Hematopoietic multipotent progenitor cell treated with erythropoietin and hydrocortisone succinate and interleukin-3 and kit ligand, for 15 days (in vitro differentiated cells): ENCODE measurements at places on chromosomes 16 and 17.

GRCh38 chr17:76178124-76178523 is 37.1 kb upstream of the FOXJ1 start:
- no peak for DNase-seq

GRCh38 chr16:65845466-65846209 is 520.9 kb upstream of the CDH5 start:
- no peak for DNase-seq

DNA sequence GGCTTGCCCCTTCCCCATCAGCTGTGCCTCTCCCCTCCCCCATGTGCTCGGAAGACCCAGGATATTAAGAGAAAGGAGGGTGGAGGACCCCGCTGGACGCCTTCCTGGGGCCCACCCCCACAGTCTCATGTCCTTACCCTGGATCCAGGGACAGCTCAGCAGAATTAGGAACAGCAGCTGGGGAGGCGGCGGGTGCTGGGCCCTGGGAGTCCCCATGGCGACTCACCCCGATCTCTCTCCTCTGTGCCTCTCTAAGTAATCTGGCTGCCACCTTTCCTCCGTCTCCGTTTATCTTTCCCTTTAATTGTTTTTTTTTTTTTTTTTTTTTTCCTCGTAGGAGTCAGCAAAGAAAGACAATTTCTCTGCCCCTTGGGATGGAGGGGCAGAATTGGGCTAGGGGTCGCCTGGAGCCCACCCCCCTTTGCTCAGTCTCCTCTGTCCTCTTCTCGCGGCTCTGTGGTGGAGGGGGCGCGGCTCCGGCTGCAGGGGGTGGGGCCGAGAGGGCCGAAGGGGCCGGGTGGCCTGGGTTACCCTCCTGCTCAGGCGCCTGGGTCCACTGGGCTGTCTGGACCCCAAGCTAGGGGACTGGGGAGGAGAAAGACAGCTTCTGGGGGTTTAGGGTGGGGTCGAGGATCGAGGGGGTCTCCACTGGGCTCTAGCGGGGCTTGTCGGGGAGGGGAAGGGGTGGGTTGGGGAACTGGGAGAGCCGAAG is 390 bp downstream of the SEZ6L2 start:
- DNase-seq = no peak

DNA sequence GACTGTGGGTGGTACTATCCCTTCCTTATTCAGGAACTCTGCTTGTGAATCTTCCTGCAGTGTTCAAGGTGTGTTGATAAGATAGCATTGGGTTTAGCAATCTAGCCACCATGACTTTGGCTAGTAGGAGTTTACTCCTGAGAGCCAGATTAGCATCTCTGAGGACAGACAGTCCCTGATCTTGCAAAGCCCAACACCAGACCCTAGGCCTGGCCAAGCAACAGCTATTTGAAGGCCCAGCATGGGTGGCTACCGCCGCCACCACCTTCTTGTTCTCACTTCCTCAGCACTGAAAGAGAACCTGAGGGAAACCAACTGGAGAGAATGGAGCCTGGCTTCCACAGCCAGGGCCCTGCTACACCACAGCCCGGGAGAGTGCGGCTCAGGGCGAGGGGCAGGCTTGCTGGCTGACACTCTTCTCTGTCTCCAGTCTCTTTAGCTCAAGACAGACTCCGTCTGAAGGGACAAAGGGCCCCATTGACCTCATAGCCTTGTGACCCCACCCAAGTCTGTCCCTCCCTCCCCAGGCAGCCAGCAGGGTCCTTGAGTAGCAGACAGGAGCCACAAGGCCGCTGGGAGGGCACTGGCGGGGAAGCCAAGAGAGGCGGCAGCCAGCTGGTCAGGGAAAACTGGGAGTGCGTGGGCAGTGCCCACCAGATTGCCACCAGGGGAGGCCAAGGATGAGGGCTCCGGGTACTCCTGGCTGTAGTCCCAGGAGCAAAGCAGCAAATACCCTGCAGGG is 10.9 kb upstream of the ARHGAP23 start:
- no peak for DNase-seq

DNA sequence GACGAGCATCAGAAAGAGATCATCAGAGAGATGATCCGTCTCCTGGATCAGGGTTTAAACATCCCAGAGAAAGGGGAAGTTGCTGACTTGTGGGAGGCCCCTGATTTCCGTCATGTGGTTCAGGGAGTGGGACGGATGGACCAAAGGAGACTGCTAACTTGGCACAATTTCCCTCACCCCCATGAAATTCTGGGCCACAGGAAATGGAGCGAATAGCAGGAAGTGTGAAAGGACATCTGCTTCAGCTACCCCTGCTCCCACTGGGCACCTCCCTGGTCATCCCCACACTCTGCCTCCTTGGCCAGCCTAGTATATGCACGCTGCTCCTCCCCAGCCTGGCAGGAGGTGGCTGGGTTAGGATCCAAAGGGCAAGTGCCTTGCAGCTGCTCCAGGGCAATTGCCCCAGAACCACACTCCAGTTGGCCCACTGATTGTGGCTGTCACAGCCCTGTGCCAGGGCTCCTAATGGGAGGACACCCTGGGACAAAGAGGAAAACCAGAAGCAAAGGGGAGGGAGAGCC is 1.3 kb downstream of the ARRB2 start:
- DNase-seq = no peak

DNA sequence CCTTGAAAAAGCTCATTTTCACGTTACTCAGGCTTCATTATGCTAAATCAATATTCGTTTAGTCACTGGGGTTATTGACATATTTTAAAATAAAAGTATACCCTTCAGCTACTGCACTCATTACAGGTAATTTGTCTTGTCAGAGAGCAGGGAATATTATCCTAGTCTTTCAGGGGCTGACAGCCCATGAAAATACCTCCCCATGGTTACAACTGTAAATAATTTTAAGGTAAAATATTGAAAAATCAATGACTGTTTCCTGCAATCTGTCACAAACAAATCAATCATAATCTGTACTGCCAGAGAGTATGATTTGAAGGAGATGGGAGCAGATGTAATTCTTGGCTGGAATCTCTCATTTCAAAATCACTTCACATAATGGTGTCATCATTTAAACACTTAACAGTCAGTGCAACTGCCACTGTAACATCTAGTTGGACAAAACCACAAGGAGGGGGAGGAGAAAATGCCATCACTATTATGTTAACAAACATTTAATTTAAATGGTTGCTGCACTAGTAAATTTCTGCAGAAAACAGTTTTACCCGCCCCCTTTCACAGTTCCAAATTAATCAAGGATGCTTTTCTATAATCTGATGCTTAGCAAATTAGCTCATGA is 9.3 kb upstream of the IRX5 start:
- no peak for DNase-seq

DNA sequence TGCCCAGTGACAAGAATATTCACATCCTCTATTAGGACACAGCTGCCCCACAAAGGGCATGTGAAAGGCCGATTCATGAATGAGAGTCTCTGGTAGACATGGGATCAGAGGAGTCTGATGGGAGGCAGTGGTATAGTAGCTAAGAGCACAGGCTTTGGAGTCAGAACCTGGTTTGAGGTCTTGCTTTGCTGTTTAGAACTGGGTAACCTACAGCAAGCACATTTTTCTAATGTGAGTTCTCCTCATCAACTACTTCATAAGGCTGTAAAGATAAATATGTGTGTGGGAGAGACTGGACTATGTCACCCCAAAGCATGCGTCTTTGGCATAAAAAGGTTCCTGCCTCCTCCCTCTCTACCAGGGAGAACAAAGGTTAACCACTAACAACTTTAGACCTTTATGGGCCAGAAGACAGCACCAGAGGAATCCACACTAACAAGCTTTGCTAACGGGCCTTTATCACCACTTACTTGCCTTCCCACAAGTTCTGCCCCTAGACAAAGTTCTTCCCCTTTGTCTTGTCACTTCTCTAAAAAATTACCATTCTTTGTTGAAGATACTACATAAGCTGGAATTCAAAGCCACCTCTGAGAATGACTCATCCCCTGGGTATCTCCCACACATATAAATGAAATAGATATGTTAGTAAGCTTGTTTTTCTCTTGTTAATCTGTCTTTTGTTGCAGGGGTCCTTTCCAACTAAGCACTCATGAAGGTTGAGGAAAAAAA is 21.1 kb downstream of the CDR2 start:
- DNase-seq = no peak

- no peak for DNase-seq
Observed at GRCh38 chr17:82627405-82627804, 20.8 kb downstream of the WDR45B start.

DNA sequence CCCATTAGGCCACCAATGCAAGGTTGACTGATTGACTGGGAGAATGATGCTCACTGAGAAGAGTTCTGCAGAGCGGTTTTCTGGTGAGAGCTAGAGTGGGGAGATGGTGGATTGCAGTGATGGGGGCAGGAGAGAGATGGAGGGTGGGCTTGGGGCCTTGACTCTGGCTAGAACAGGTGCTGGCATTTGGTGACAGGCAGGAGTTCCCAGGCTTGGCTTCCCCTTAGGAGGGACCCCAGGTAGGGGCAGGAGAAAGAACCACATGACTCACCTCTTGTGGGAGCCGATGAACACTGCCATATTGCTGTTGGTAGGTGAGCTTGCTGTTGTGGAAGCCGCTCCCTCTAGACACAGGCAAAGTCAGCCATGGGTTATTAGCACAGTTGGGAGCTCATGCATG is 8.0 kb downstream of the CD300LB start:
- no peak for DNase-seq

GRCh38 chr16:10944249-10945064 is at the start of gene CLEC16A:
Gene CLEC16A (plus strand): TSS chr16:10944564. CDS start chr16:10944718, 154 bp downstream.
- DNase-seq = peak; percentile 97

DNA sequence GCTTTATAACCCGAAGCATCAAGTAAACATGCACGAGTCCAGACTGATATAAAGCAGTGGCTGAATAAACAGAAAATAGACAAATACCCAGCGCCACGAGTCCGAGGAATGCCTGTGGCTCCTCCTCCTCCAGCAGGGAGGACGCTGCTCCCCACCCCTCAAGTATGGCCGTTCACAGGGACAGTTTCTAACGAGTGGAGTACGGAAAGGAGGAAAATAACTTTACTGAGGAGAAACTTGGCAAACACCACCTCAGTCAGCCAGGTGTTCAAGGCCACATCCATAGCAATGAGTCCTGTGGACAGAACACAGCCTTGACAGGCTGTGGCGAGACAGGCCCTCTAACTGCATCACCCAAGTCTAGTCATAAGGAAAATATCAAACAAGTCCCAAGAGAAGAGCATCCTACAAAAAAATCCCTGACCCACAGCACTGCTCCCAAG is 9.2 kb downstream of the ZDHHC7 start:
- no peak for DNase-seq

GRCh38 chr17:78672005-78672404 is 94.8 kb upstream of the DNAH17 start:
- no peak for DNase-seq

GRCh38 chr16:9125658-9126505 is 34.4 kb downstream of the HAPSTR1 start:
- DNase-seq = no peak

- DNase-seq = no peak
Observed at GRCh38 chr17:35729405-35729833, 2.0 kb upstream of the RASL10B start.

DNA sequence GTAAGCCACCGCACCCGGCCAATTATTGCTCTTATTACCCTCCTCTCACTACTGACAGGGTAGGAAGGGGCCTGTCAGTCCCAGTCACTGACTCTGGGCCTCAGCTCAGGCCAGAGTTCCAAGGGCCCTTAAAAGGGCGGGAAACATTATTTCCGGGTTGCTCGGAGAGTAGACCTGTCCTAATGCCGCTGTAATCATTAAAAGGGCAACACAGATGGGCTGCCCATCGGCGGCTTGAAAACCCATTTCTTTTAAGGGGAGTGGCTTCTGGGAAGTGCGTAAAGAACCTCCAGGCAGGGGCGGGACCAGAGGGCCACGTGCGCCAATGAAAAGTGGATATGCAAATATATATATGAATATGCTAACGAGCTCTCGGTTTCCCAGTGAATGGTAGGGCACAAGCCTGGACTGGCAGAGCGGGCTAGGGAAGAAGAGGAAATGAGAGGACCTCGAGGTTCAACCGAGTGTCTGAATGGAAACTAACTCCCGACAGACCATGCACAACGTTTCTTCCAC is 26.6 kb downstream of the PIPOX start:
- DNase-seq = no peak

DNA sequence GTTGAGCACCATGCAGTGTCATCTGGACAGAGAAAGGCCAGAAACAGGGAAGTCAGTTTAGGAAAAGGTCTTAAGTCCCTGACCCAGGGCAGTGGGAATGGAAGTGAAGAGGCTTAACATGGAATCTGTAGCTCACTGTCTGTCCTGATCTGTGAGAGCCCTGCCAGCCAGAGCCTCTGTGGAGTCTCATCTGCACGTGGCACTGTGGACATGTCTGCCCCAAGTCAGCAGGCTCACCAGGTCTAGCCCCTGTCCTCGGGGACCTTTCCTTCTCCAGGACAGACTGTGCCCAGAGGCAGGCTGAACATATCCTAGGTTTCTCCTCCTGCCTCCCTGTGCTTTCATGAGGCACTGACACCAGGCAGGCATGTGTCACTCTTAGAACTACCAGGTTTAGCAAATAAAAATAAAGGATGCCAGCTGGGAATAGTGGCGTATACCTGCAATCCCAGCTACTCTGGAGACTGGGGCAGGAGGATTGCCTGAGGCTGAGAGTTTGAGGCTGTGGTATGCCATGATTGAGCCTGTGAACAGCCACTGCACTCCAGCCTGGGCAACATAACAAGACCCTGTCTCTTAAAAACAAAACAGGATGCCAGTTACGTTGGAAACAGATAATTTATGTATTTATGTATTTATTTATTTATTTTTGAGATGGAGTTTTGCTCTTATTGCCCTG is 22.4 kb downstream of the UNK start:
- no peak for DNase-seq

DNA sequence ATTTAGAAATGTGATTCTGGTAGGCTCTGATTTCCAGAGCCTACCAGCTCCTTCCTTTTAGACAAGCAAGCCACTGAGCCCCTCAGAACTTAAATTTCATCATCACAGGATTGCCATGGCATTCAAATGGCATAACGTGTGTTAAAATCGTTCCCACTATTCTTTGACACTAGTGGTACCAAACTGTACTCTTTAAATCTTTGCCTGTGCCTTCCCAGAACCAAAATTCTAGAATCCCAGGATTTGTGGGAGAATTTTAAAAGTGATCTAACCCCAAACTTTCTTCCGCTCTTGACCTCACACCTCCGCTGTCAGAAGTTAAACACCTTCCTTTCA is 287 bp upstream of the INTS2 start:
- no peak for DNase-seq

GRCh38 chr17:8922451-8922850 is 43.1 kb downstream of the PIK3R5 start:
- DNase-seq = no peak

- no peak for DNase-seq
Observed at GRCh38 chr17:13735861-13736260, 134.1 kb upstream of the HS3ST3A1 start.

GRCh38 chr16:3458852-3459361 is 15.4 kb downstream of the NAA60 start:
- peak; percentile 41 for DNase-seq

GRCh38 chr17:43482103-43483012 is 1.4 kb upstream of the DHX8 start:
- no peak for DNase-seq

GRCh38 chr17:61678339-61678738 is 87.3 kb upstream of the NACA2 start:
- DNase-seq = no peak

GRCh38 chr16:50735629-50736122 is 6.2 kb upstream of the CYLD start:
- DNase-seq = no peak
